ENCODE measurements at places on chromosomes 6 and 20.

- no peak overlapping the region for H3K27ac ChIP-seq
- no peaks in the 10 kb centered on the region for H3K27me3 ChIP-seq
- H3K4me1 ChIP-seq = no peaks in the 10 kb centered on the region
- DNase-seq = peak; percentile 81
- no peak overlapping the region for H3K4me3 ChIP-seq
These were observed 123.0 kb downstream of the SLC16A10 start for GRCh38 chr6:111210194-111210728.

DNA sequence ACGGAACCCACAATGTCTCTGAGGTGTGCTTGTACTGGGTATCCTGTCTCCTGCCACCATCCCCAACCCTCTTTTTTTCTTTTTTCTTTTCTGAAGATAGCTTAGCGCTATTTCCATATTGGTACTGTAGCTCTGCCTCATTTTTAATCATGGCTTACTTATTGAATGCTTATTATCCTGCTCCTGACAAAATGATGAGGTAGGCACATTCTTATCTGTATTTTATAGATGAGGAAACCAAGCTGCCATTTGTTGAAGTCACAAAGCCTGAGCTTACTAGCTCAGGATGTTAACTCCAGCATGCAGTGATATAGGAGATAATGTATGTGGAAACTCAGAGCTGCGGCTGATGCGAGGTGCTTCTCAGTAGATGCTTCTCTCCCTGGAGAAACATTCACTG lies 61.4 kb upstream of the GPR6 start:
- no peaks in the 10 kb centered on the region for H3K27me3 ChIP-seq
- H3K4me1 ChIP-seq = no peaks in the 10 kb centered on the region
- no peak overlapping the region for H3K4me3 ChIP-seq
- no peaks in the 10 kb centered on the region for H3K36me3 ChIP-seq
- DNase-seq = no peak
- no peak overlapping the region for H3K27ac ChIP-seq

- no peaks in the 10 kb centered on the region for H3K27me3 ChIP-seq
- H3K4me1 ChIP-seq = no peaks in the 10 kb centered on the region
- no peak overlapping the region for H3K4me3 ChIP-seq
- peak; percentile 73 for DNase-seq
- no peak overlapping the region for H3K27ac ChIP-seq
- H3K36me3 ChIP-seq = no peaks in the 10 kb centered on the region
These were observed 112.6 kb upstream of the AFDN start for GRCh38 chr6:167714152-167714551.

DNA sequence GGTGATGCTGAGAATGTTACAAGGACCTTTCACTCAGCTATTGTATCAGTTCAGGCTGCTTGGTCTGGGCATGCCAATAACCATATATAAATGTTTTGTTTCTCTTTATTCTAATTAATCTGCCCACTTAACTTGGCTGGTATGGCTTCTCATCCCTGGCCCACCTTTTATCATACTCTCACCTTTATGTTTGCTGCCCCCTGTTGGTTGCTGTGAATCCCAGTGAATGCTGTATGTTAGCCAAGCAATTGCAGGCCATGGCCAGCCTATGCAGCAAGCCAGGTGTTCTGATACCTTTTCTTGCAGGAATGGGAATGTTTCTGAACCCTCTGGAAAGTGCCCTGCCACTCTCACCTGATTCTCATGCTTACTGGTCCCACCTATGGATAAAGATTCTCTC lies 54.6 kb downstream of the PCSK2 start:
- no peak overlapping the region for H3K27ac ChIP-seq
- peak; percentile 0 for DNase-seq
- no peaks in the 10 kb centered on the region for H3K36me3 ChIP-seq
- H3K4me3 ChIP-seq = no peak overlapping the region
- H3K4me1 ChIP-seq = no peaks in the 10 kb centered on the region

DNA sequence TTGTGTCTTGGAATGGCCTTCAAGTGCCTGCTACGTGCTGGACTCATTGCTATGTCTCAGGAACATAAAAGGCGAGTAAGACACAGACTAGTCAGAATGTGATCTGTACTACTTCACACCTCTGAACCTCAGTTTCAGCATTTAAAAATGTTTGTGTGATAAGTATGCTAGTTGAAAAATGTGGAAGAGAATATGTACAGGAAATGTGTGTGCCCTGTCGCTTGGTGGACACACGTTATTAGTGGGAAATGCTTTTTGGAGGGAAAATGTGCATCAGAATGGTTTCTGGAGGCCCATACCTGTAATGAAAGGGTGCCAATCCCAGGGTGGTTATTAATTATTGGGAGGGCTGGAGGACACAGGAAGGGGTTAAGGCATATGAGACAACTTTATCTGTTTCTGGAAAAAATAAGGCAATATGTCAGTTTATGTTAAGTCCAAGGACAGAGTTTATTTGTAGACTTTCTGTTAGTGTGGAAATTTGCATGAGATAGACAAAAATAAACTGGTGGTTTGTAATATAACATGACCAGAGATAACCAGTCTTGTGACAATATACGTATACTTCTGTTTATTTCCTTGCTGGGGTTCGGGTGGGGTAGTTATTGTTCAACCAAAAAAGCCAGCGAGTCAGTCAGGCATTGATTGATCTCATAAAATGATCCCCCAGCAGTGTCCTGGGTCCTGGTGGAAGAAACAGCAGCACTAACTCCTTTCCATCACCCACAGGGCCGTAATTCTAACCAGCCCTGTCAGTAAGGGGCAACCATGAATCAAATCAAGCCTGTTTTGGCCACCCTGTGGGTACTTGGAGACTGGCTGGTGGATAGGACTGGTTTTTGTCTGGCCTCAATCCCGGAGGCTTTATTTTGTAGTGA lies 117.9 kb downstream of the JARID2 start:
- no peaks in the 10 kb centered on the region for H3K27me3 ChIP-seq
- DNase-seq = no peak

GRCh38 chr6:52249078-52249477 lies 4.8 kb upstream of the IL17F start:
- DNase-seq = no peak
- H3K4me3 ChIP-seq = no peak overlapping the region
- H3K27me3 ChIP-seq = peaks cover 24% of the 10 kb centered on the region
- H3K27ac ChIP-seq = no peak overlapping the region
- no peaks in the 10 kb centered on the region for H3K4me1 ChIP-seq

- no peak for DNase-seq
- no peak overlapping the region for H3K27ac ChIP-seq
- peaks cover 4% of the 10 kb centered on the region for H3K4me1 ChIP-seq
- no peaks in the 10 kb centered on the region for H3K36me3 ChIP-seq
These were observed 38.8 kb upstream of the ZFP64 start for GRCh38 chr20:52230409-52230808.

GRCh38 chr6:116648156-116648555 lies 20.4 kb downstream of the ZUP1 start:
- peaks cover 19% of the 10 kb centered on the region for H3K36me3 ChIP-seq
- no peak overlapping the region for H3K27ac ChIP-seq
- H3K4me1 ChIP-seq = peaks cover 14% of the 10 kb centered on the region
- no peak overlapping the region for H3K4me3 ChIP-seq

GRCh38 chr6:127812985-127813698 lies 87.7 kb downstream of the THEMIS start:
- DNase-seq = no peak
- H3K36me3 ChIP-seq = no peaks in the 10 kb centered on the region
- H3K27me3 ChIP-seq = no peaks in the 10 kb centered on the region
- no peak overlapping the region for H3K27ac ChIP-seq
- no peak overlapping the region for H3K4me3 ChIP-seq

GRCh38 chr6:122339661-122340060 lies 59.8 kb upstream of the HSF2 start:
- H3K4me3 ChIP-seq = no peak overlapping the region
- DNase-seq = no peak
- no peak overlapping the region for H3K27ac ChIP-seq
- H3K4me1 ChIP-seq = no peaks in the 10 kb centered on the region

DNA sequence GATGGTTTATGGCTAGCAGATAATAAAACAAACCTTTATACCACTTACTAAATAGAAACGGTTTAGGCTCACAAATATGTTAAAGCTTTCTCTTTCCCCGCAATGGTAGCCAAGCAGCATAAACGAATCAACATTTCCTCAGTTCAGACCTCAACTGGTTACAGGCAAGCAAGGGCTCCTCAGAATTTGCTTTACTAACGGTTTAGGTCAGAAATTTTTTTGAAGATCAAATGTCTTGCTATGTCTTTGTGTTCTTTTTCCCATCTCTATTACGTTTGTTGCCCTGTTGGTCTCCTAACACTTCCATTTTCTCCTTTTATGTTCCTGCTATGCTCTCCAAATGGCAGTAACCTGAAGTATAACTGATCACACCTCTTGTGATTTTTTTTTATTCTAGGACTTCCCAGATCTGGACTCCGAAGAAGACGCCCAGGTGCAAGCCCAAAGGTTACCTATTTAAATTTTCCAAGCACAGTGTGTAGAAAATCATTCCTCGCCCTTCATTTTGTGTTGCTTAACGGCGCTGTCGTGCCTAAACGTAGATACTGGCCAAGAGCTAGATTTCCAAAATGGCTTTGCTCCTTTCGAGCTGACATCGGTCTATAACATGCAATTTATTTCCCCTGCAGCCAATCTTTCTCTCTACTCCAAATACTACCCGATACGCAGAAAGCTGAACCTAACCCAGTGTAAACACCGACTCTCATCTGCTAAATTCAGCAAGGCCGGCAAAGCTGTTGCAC lies 717 bp upstream of the ASF1A start:
- DNase-seq = no peak
- H3K27me3 ChIP-seq = no peaks in the 10 kb centered on the region
- peak overlapping the region; percentile 90 for H3K27ac ChIP-seq
- H3K36me3 ChIP-seq = no peaks in the 10 kb centered on the region
- peaks cover 31% of the 10 kb centered on the region for H3K4me1 ChIP-seq

DNA sequence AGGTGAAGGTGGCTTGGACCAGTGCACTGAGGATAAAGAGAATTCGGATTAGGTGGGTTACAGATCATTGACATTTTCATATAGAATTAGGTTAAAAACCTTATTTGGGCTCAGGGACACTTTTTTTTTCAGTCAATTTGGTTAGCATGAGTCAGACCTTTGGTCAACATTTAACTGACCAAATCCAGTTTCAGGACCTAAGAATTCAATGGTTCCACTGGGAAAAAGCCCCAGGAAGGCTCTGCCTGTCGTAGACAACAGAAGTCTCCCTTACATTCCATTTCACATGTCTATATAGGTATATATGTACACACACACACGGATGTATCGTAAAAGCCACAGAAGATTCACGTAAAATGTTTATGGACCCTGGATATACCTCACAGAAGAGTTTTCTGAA lies 184.2 kb upstream of the RREB1 start:
- no peak for DNase-seq
- H3K4me1 ChIP-seq = no peaks in the 10 kb centered on the region
- no peaks in the 10 kb centered on the region for H3K27me3 ChIP-seq
- H3K4me3 ChIP-seq = no peak overlapping the region

DNA sequence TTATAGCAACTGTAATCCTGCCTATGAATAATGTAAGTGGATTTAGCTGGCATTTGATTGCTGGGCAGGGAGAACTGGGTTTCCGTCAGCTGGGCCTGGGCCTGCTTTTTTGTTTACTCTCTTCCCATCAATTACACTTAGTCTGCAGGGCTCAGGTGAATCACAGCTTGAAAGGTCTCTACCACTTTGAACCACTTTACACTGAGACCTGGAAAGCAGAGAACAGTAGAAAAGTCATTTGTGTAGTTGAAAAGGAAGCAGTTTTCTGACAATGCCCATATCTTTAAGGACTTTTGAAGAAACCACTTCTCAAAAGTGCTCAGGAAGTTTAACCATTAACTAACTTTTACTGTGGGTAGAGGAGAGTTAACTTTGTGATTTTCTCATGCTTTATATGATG lies 315.4 kb upstream of the SASH1 start:
- H3K27me3 ChIP-seq = no peaks in the 10 kb centered on the region
- H3K27ac ChIP-seq = no peak overlapping the region
- H3K36me3 ChIP-seq = no peaks in the 10 kb centered on the region
- no peaks in the 10 kb centered on the region for H3K4me1 ChIP-seq
- no peak for DNase-seq

- H3K27me3 ChIP-seq = no peaks in the 10 kb centered on the region
- peak; percentile 23 for DNase-seq
- H3K4me3 ChIP-seq = no peak overlapping the region
- no peaks in the 10 kb centered on the region for H3K4me1 ChIP-seq
- no peaks in the 10 kb centered on the region for H3K36me3 ChIP-seq
- H3K27ac ChIP-seq = no peak overlapping the region
These were observed 40.8 kb downstream of the DNAH8 start for GRCh38 chr6:38755874-38756273.

- no peaks in the 10 kb centered on the region for H3K27me3 ChIP-seq
- peaks cover 7% of the 10 kb centered on the region for H3K4me1 ChIP-seq
- H3K27ac ChIP-seq = no peak overlapping the region
- DNase-seq = no peak
These were observed 3.2 kb upstream of the ARMC12 start for GRCh38 chr6:35733633-35734032.

GRCh38 chr6:90124874-90125510 lies 171.7 kb downstream of the BACH2 start:
- H3K4me3 ChIP-seq = no peak overlapping the region
- no peaks in the 10 kb centered on the region for H3K36me3 ChIP-seq
- H3K27ac ChIP-seq = peak overlapping the region; percentile 43
- peak; percentile 13 for DNase-seq
- H3K4me1 ChIP-seq = peaks cover 24% of the 10 kb centered on the region
- H3K27me3 ChIP-seq = no peaks in the 10 kb centered on the region

- no peak overlapping the region for H3K4me3 ChIP-seq
- no peak overlapping the region for H3K27ac ChIP-seq
- H3K27me3 ChIP-seq = peaks cover 29% of the 10 kb centered on the region
- no peak for DNase-seq
These were observed 31.2 kb upstream of the RPS6KA2 start for GRCh38 chr6:166658115-166658791.

- H3K27me3 ChIP-seq = no peaks in the 10 kb centered on the region
- peak overlapping the region; percentile 52 for H3K4me3 ChIP-seq
These were observed 19.2 kb downstream of the FKBP5 start for GRCh38 chr6:35669451-35670045.

GRCh38 chr6:401994-402640 lies 10.6 kb downstream of the IRF4 start:
- H3K27ac ChIP-seq = no peak overlapping the region
- no peaks in the 10 kb centered on the region for H3K36me3 ChIP-seq
- DNase-seq = no peak
- H3K4me1 ChIP-seq = no peaks in the 10 kb centered on the region

DNA sequence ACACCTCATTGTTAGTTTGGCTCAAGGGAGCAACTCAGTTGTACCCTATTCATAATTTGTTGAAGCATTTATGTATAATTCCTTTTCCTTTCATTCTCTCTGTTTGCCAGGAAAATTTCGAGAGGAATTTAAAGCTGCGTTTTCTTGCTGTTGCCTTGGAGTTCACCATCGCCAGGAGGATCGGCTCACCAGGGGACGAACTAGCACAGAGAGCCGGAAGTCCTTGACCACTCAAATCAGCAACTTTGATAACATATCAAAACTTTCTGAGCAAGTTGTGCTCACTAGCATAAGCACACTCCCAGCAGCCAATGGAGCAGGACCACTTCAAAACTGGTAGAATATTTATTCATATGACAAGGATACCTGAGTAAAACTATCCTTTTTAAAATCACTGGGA lies 45.2 kb upstream of the GFRAL start:
- H3K27ac ChIP-seq = no peak overlapping the region
- DNase-seq = no peak
- peaks cover under 1% of the 10 kb centered on the region for H3K4me1 ChIP-seq
- no peaks in the 10 kb centered on the region for H3K27me3 ChIP-seq
- H3K4me3 ChIP-seq = no peak overlapping the region

Measured in osteoblast (primary cell).